ENCODE measurements at places on chromosomes 7 and 10.

- no peaks in the 10 kb centered on the region for H3K27me3 ChIP-seq
- H3K4me3 ChIP-seq, result no peak overlapping the region
- H3K36me3 ChIP-seq, result no peaks in the 10 kb centered on the region
- no peak for DNase-seq
- H3K4me1 ChIP-seq, result no peaks in the 10 kb centered on the region
- H3K27ac ChIP-seq, result no peak overlapping the region
These were observed 61.3 kb downstream of the CACNA2D1 start for GRCh38 chr7:82382276-82382675.

DNA sequence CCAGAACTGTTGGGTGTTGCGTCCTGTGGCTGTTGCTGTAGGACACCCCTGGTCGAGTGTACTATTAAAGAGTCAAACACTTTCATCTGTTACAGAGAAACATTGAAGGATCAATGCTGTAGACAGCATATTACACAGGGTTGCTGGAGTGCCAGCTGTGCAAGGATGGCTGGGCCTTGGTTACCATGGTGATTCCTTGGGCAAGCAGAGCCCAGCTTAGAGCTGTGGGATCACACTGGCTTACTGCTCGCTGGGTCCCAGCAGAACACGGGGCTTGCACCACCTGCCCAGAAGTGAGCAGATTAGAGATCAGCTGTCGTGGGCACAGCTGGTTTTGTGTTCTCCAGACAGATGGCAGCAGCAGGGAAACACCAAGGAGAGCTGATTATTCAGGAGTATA, 76.0 kb downstream of the GPR141 start:
- no peak overlapping the region for H3K4me3 ChIP-seq
- H3K27ac ChIP-seq, result no peak overlapping the region
- no peak for DNase-seq
- H3K4me1 ChIP-seq, result no peaks in the 10 kb centered on the region
- no peaks in the 10 kb centered on the region for H3K36me3 ChIP-seq
- H3K27me3 ChIP-seq, result peaks cover 7% of the 10 kb centered on the region

- no peaks in the 10 kb centered on the region for H3K27me3 ChIP-seq
- H3K27ac ChIP-seq, result peak overlapping the region; percentile 94
- peaks cover 60% of the 10 kb centered on the region for H3K4me1 ChIP-seq
- peak overlapping the region; percentile 65 for H3K4me3 ChIP-seq
These were observed 286.8 kb upstream of the KLF14 start for GRCh38 chr7:131020759-131021261.

GRCh38 chr10:106082865-106083264, 1081.6 kb downstream of the SORCS1 start:
- H3K36me3 ChIP-seq, result no peaks in the 10 kb centered on the region
- no peak overlapping the region for H3K4me3 ChIP-seq
- no peak for DNase-seq
- no peak overlapping the region for H3K27ac ChIP-seq

GRCh38 chr10:78947226-78947625, 121.5 kb upstream of the ZMIZ1 start:
- H3K27ac ChIP-seq, result no peak overlapping the region
- H3K4me1 ChIP-seq, result no peaks in the 10 kb centered on the region
- no peak overlapping the region for H3K4me3 ChIP-seq
- H3K27me3 ChIP-seq, result peaks cover 5% of the 10 kb centered on the region
- no peaks in the 10 kb centered on the region for H3K36me3 ChIP-seq

DNA sequence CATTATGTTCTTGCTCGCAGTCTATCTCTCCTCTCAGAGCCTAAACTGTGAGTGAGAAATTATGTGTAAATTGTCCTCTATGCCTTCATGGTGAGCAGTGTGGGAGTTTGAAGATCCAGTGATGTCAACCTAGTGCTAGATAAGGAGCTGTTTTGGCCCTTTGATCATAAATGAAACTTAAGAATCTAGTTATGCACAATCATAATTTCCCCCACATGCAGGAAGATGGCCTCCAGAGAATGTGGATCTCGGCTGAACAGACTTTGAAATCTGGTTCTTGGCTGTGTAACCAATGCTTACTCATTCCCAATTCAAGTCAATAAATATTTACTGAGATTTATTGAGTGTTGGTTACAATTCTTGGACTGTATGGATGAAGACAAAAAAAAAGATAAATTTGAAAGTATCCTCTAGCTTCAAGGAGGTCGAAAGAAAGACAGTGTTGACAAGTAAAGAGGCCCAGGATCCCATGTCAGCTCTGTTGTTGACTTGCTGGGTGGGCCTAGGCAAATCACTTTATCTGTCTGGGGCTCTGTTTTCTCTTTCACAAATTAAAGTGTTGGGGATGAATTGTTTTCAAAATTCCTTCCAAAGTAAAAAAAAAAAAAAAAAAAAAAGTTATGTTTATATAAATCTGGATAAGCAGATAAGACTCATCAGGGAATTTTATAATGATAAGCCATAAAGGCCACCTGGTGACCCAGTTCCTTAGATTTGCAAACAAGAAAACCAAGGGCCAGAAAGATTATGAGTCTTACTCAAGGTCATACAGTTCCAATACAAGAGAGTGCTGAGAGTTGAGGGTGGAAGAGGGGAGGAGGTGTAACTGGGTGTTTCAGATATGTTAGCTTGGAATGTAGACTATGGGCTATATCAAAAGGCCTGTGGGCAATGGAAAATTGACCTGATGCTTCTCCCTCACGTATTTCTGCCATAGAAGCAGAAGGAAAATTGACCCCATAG, 969.9 kb downstream of the KCNMA1 start:
- H3K4me1 ChIP-seq, result no peaks in the 10 kb centered on the region
- DNase-seq, result no peak
- H3K36me3 ChIP-seq, result no peaks in the 10 kb centered on the region
- no peak overlapping the region for H3K4me3 ChIP-seq
- H3K27ac ChIP-seq, result no peak overlapping the region

GRCh38 chr10:77146712-77147336, 490.8 kb downstream of the KCNMA1 start:
- H3K27ac ChIP-seq, result no peak overlapping the region
- H3K27me3 ChIP-seq, result peaks cover 3% of the 10 kb centered on the region

DNA sequence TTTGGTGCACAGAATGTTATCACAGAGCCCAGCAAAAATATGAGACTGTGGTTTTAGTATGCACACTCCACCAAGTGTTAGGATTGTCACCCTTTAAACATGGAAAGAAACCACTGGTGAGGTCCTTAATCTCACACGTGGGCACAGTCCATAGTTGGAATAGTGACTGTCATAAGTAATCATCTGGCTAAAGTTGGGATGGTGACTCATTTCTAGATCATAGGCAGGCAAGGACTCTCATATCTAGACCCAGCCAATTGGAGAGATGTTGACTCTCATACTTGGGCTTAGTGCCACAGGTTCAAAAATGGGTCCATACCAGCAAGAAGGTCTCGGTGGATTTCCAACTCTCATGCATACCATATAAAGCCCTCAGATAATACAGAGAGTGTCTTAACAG, 39.6 kb upstream of the ZNF680 start:
- no peak overlapping the region for H3K27ac ChIP-seq
- no peaks in the 10 kb centered on the region for H3K4me1 ChIP-seq
- H3K4me3 ChIP-seq, result no peak overlapping the region
- no peaks in the 10 kb centered on the region for H3K27me3 ChIP-seq

GRCh38 chr7:249989-250388, 40.0 kb upstream of the FOXL3 start:
- H3K4me1 ChIP-seq, result no peaks in the 10 kb centered on the region
- H3K27me3 ChIP-seq, result no peaks in the 10 kb centered on the region
- no peaks in the 10 kb centered on the region for H3K36me3 ChIP-seq
- no peak overlapping the region for H3K4me3 ChIP-seq
- no peak for DNase-seq

- H3K4me1 ChIP-seq, result no peaks in the 10 kb centered on the region
- no peak for DNase-seq
- H3K36me3 ChIP-seq, result no peaks in the 10 kb centered on the region
- no peaks in the 10 kb centered on the region for H3K27me3 ChIP-seq
- H3K27ac ChIP-seq, result no peak overlapping the region
These were observed 61.1 kb downstream of the PKD1L1 start for GRCh38 chr7:47887016-47887640.

DNA sequence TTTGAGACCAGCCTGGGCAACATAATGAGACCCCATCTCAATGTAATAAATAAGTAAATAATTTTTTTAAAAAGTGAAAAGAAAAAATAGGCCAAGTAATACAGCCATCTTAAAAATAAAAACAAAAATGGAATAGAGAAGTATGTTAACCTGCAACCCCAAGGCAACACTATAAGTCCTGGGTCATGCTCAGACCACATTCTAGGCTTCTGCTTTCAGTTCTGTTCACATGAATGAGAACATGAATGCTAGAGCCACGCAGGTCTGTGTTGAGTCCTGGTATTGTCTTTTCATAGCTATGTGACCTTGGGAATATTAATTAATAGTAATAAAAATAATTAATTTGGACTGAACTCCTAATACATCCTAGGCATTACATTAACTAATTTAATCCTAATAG, 284.0 kb downstream of the AUTS2 start:
- H3K27me3 ChIP-seq, result no peaks in the 10 kb centered on the region
- H3K27ac ChIP-seq, result no peak overlapping the region
- H3K36me3 ChIP-seq, result no peaks in the 10 kb centered on the region
- H3K4me1 ChIP-seq, result no peaks in the 10 kb centered on the region
- H3K4me3 ChIP-seq, result no peak overlapping the region
- no peak for DNase-seq

DNA sequence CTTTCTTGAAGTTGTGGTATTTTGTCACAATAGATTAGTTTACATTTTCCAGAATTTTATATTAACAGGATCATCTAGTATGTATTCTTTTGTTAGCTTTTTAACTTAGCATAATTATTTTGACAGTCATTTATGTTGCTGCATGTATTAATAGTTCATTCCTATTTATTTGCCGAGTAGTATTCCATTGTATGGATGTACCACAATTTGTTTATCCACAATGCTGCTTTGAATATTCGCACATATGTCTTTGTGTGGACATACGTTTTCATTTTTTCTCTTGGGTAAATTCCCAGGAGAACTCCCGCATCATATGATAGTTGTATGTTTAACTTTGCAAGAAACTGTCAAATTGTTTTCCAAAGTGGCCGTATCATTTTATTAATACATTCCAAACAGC, 115.7 kb downstream of the CPEB3 start:
- no peaks in the 10 kb centered on the region for H3K27me3 ChIP-seq
- no peak overlapping the region for H3K27ac ChIP-seq
- no peaks in the 10 kb centered on the region for H3K4me1 ChIP-seq
- H3K36me3 ChIP-seq, result no peaks in the 10 kb centered on the region
- no peak overlapping the region for H3K4me3 ChIP-seq

DNA sequence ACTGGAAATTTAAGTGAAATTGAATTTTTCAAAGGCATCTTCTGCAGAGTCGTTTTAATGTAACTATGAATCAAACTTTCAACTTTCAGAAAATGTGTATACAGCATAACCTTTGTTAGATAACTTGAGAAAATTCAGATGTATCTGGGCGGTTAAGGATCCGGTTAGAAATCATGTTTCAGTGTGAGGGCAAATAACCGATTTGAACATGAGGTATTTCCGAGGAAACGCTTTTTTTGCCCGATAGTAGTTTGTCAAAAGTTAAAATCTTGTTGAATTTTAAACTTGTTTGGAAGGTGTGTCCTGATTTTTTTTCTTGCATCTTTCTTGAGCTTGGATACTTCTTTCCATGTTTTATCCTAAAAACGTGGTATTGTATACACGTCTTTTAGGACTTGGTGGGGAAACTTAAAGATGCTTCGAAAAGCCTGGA, 1.3 kb upstream of the BMI1 start:
- H3K27ac ChIP-seq, result peak overlapping the region; percentile 92
- H3K27me3 ChIP-seq, result peaks cover 25% of the 10 kb centered on the region
- peaks cover 49% of the 10 kb centered on the region for H3K36me3 ChIP-seq
- peak overlapping the region; percentile 85 for H3K4me3 ChIP-seq
- DNase-seq, result no peak
- peaks cover 60% of the 10 kb centered on the region for H3K4me1 ChIP-seq

DNA sequence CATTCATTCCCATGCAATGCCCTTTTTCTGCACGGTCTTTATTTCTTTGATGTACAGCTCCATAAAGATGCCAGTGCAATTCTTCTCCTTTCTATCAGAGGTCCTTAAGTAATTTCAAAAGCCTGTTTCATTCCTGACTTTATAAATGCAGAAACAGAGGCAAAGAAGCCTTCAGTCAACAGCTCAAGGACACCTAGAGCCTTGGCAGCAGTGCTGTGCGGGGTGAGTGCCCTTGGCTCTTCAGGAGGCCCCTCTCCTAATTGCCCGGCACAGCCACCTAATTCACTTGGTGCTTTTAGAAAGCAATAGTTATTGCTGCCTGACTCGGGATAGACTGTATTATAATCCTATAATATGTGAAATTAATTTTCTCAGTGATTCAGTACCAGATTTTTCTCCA, 169.6 kb upstream of the KLF6 start:
- H3K4me3 ChIP-seq, result no peak overlapping the region
- H3K4me1 ChIP-seq, result peaks cover 16% of the 10 kb centered on the region
- DNase-seq, result no peak
- no peaks in the 10 kb centered on the region for H3K27me3 ChIP-seq
- H3K36me3 ChIP-seq, result no peaks in the 10 kb centered on the region
- H3K27ac ChIP-seq, result no peak overlapping the region

- no peaks in the 10 kb centered on the region for H3K4me1 ChIP-seq
- H3K27ac ChIP-seq, result no peak overlapping the region
- no peaks in the 10 kb centered on the region for H3K27me3 ChIP-seq
These were observed 167.2 kb upstream of the PPP2R2D start for GRCh38 chr10:131733596-131733995.

GRCh38 chr10:46552526-46553237, 3.8 kb downstream of the GPRIN2 start:
- H3K36me3 ChIP-seq, result no peaks in the 10 kb centered on the region
- no peak overlapping the region for H3K27ac ChIP-seq
- peaks cover 3% of the 10 kb centered on the region for H3K4me1 ChIP-seq
- H3K27me3 ChIP-seq, result peaks cover 14% of the 10 kb centered on the region
- peak; percentile 8 for DNase-seq

DNA sequence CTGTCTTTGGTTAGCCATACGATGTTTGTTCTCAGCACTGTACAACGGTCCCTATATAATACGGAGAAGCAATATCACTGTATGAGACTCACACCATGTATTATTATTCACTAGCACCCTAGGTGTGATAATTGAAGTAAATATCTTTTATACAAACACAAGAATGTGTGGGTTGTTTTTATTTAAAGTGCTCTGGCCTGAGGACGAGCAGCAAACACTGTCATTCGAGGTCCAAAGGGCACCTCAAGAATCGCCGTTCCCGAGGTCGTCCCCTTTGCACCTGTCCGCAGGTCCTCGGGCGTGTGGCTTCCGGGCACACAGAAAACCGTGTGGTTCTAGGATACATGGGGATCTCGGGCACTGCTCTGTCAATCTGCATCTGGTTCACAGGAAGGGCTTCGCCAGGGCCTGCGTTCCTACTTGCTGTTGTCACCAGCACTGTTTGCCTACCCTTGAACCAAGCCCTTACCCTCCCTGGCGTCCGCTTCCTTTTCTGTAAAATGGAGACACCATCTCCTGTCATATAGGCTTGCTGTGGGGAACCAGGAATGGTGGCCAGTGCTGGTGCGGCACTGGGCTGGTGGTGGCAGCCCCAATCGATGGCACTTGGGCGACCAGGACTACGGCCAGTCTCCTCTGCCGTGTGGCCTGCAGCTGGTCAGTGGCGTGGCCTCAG, 28.5 kb upstream of the SH2B2 start:
- H3K27ac ChIP-seq, result no peak overlapping the region
- H3K4me1 ChIP-seq, result no peaks in the 10 kb centered on the region
- H3K27me3 ChIP-seq, result no peaks in the 10 kb centered on the region
- no peaks in the 10 kb centered on the region for H3K36me3 ChIP-seq
- no peak for DNase-seq

Data from activated T-helper 2 cell treated with anti-CD3 and anti-CD28 coated beads, Interferon-gamma antibody, Interleukin-2, Interleukin-4, amounts not matched to agents 10 μg/mL and 5 μg/mL and 100 μg/mL, durations not matched to agents 14 hours and 24 hours and 36 hours (primary cell).